Endothelial cell of umbilical vein (primary cell): ENCODE measurements at places on chromosomes 6 and 20. TPM values are rescaled to one million over a fixed set of nuclear protein-coding genes. Genes with fewer than 3 reads are reported as not detected.

- no peak overlapping the region for H3K27ac ChIP-seq
- no peaks in the 10 kb centered on the region for H3K27me3 ChIP-seq
- no peak for DNase-seq
- no peak overlapping the region for H3K4me3 ChIP-seq
- H3K36me3 ChIP-seq: no peaks in the 10 kb centered on the region
These were observed 86.2 kb downstream of the CDS2 start for GRCh38 chr20:5212907-5213487.

The AHCY gene
- 150 and 168 TPM in 2 replicates for polyA plus RNA-seq

The SCGN gene
- polyA plus RNA-seq: not detected in 2 replicates

GRCh38 chr20:34621383-34622367 is 55.2 kb downstream of the PIGU start:
- no peaks in the 10 kb centered on the region for H3K36me3 ChIP-seq
- H3K27ac ChIP-seq: no peak overlapping the region
- H3K4me3 ChIP-seq: no peak overlapping the region
- DNase-seq: no peak

GRCh38 chr6:100575921-100576320 is 111.2 kb upstream of the SIM1 start:
- H3K4me1 ChIP-seq: no peaks in the 10 kb centered on the region
- no peaks in the 10 kb centered on the region for H3K27me3 ChIP-seq
- no peak overlapping the region for H3K27ac ChIP-seq
- no peak for DNase-seq
- no peaks in the 10 kb centered on the region for H3K36me3 ChIP-seq

DNA sequence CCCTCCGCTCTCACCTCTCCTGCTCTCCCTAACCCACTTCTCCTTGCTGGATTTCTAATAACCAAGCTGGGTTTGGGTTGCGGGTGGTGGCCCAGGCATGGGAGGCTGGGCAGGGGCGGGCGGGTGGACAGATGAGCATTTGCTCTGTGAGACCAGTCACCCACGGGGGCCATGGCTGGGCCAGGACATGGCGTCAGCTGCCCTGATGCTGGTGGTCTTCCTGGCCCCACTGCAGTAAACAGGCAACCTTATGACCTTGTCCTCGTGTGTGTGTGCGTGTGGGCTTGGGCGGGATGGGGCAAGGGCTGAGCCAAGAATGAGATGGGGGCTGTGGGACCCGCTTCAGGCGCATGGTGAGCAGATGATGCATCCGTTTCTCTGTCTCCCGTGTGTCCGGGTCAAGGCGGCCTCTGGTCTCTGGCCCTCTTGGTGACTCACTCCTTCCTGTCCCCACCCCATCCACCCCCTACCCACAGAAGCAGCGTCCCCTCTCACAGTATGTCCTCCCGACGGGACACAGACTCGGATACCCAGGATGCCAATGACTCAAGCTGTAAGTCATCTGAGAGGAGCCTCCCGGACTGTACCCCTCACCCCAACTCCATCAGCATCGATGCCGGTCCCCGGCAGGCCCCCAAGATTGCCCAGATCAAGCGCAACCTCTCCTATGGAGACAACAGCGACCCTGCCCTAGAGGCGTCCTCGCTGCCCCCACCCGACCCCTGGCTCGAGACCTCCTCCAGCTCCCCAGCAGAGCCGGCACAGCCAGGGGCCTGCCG is 41.4 kb upstream of the MYL9 start:
- DNase-seq: no peak
- peaks cover 22% of the 10 kb centered on the region for H3K36me3 ChIP-seq
- H3K27me3 ChIP-seq: no peaks in the 10 kb centered on the region
- H3K27ac ChIP-seq: no peak overlapping the region

- H3K36me3 ChIP-seq: no peaks in the 10 kb centered on the region
- no peak overlapping the region for H3K27ac ChIP-seq
- no peak for DNase-seq
- H3K4me3 ChIP-seq: no peak overlapping the region
These were observed 21.7 kb downstream of the KIAA1755 start for GRCh38 chr20:38238829-38239228.

The GSTA3 gene
- polyA plus RNA-seq: not detected in 2 replicates

DNA sequence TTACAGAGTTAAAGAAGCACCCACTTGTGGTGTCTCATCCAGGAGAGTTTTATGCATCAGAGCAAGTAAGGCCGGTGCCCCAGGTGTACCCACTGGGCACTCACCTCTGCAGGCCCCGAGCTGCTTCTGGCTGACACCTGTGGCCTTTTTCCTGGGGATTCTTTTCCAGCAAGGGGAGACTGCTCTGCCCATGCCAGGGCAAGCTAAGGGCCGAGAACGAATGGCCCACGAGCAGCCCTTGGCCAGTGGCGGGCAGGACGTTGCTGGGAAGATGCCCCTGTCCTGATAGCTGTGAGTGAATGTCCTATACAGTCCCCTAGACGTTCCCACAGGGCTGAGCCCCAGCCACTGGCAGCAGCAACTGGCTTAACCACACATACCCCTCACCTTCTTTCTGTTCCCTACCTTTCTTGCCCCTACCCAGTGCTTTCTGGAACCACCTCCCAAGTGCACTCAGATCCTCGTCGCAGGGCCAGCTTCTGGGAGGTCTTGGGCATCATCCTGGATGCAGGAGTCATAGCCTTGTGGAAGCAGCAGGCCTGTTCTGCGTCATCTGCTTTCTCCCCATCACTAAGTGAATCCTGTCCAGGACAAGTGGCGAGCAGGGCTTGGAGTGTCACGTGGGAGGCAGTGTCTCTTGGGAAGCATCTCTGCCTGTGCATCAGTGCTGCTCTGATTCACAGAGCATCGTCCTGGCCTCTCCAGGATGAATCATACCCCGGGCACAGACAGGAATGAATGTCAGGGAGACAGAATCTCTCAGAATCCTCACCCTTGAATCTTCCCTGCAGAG is 32.5 kb downstream of the SYNDIG1 start:
- no peak overlapping the region for H3K27ac ChIP-seq
- H3K27me3 ChIP-seq: no peaks in the 10 kb centered on the region
- no peak for DNase-seq
- H3K4me1 ChIP-seq: no peaks in the 10 kb centered on the region
- H3K4me3 ChIP-seq: no peak overlapping the region
- H3K36me3 ChIP-seq: no peaks in the 10 kb centered on the region

- H3K36me3 ChIP-seq: peaks cover 24% of the 10 kb centered on the region
- DNase-seq: no peak
- H3K4me1 ChIP-seq: peaks cover 22% of the 10 kb centered on the region
- H3K27ac ChIP-seq: no peak overlapping the region
These were observed 2.2 kb downstream of the ZNFX1 start for GRCh38 chr20:49275636-49276035.
